Stimulated activated effector memory CD8-positive, alpha-beta T cell treated with anti-CD3 and anti-CD28 coated beads, Interleukin-12 subunit alpha, Interleukin-12 subunit beta, amount 100 ng/mL, for 72 hours (primary cell): ENCODE measurements at places on chromosomes 16 and 17.

DNA sequence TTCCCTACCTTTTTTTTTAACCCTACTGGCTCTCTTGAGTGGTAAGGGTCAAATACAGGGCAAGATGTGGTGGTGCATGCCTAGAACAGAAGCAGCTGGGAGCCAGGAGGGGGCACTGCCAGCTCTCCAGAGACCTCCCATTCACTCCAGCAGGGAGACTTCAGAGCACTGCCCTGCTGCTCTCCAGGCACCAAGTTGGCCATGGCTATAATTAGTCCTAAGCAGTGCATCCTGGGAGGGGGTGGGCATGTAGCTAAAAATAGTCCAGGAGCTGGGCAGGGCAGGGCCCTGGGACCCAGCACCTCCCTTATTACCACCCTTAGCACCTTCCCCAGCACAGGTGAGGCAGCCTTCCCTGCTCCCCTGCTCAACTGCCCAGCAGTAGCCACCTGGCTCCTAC lies 3.5 kb downstream of the CORO6 start:
- DNase-seq, result no peak

DNA sequence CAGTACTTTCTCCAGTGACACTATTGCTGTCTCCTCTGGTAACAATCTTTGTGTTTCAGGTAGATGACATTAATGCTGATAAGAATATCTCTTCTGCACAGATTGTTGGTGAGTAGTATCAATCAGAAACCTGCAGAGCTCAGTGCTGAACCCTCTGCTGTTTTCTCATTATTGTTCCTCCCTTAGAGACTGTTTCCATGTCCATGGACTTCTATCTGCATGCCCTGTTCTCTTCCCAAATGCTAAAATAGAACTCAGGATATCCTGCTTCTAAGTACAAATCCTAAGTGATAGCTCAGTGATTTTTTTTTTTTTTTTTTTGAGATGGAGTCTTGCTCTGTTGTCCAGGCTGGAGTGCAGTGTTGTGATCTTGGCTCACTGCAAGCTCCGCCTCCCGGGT lies 29.4 kb downstream of the IST1 start:
- DNase-seq, result no peak

DNA sequence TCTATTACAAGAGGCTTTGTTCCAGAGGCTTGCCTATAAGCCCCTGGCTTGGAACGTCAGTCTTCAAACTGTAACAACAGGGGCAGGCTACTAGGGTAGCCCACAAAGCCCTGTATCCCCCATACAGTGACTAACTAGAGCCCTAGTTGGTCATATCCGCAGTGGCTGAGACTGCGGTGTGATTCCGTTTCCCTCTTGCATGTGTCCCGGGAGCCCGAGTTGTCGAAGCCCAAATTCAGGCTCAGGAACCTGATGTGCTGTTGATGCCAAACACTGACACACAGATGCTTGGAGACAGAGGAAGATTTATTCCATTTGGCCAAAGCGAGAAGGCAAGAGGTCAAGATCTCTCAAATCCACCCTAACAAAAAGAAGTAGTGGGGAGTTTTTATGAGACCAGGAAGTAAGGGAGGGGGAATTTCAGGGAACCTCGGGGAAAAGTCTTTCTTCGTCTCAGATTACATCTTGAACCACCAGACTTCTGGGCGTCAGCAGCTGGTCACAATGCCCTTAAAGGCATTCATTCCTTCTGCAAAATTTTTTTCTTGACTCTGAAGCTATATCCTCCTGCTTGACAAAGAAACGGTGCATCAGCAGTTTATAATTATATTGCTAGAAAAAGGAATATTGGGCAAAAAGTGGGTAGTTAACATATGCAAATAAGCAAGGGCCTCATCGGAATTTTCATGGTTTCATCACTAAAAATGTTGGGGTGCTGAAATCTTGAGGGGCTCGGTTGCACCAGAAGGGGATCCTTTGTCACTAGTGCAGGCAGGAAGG lies 879 bp downstream of the SLFN5 start:
- peak; percentile 83 for DNase-seq

GRCh38 chr17:2180768-2181167 lies 122.8 kb downstream of the SMG6 start:
- no peak for DNase-seq

DNA sequence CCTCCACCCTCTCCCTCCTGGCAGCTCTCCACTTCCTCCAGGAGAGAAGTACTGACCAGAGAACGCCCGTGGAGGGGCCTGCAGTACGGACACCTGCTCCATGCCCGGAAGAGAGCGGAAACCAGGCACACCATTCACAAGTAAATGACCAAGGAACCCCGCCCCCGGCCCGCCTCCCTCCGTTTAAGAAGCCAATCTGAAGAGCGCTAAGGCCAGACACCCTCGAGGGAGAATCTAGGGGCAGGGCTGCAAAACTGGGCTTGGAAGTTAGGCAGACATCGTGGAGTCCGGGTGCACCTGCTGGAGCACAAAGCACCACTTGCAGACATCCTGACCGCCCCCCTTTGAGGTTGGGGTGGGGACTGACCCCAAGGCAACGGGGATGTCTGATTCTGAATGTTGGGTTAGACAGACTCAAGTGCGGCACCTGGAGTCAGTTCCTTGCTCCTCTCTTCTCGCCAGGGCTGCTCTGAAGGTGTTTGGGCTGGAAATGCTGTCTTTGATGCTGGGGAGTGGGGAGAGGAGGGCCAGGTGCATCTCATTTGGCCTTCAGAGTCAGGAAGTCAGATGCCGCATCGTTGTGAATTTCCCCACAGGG lies 964 bp upstream of the FAAP100 start:
- peak; percentile 43 for DNase-seq

GRCh38 chr16:74053826-74054225 lies 242.8 kb upstream of the PSMD7 start:
- DNase-seq, result no peak
